ENCODE measurements at places on chromosomes 11 and 22.

- no peak for DNase-seq
Observed at GRCh38 chr22:20865875-20866445, 7.2 kb downstream of the SNAP29 start.

DNA sequence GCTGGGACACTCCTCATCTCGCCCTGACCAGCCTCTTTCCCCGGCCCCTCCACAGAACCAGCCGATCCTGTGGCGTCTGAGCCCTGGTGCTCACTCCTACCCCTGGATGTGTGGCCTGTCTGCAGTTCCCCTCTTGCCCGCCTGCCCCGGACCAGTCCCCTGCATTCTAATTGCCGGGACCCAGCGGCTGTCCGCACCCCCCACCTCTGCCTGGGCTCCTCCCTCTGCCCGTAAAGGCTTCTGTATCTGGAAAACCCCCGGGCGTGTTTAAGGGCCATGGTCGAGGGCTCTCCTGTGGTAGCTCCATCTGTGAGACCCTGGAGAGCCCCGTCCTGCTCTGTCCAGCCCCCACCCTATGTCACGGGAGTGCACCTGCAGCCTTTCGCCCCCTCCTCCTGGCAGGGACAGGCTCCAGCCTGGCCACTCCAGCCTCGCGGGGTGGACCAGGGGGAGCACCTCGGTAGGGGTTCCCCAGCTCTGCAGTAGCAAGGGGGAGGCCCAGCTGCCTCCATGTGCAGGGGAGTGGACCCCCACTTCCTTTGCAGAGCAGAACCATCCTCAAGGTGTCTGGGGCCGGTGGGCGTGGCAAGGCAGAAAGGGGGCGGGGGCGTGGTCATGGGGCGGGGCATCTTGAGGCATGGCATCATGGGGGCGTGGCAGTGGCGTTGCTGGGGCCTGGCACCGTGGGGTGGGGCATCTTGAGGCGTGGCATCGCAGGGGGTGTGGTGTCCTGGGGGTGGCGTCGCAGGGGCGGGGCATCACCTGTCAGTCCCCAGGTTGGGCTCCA, 430.4 kb downstream of the TBC1D22A start:
- no peak for DNase-seq

DNA sequence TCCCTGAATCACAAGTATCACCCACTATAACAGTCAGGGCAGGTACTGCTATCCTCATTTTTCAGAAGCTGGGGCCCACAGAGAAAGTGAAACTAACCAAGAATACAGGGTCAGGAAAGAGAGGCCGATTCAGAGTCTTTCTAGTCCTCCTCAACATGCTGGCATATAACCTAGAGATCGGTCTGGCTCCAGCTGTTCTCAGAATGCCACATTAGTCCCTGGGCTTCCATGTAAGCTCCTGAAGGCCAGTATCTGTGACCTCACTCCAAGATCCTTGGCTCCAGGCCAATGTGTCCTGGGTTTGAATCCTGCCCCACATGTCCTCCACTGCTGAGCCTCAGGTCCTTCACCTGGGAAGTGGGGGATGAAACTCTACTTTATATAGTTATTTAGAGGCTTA, 50.4 kb downstream of the TENM4 start:
- no peak for DNase-seq

DNA sequence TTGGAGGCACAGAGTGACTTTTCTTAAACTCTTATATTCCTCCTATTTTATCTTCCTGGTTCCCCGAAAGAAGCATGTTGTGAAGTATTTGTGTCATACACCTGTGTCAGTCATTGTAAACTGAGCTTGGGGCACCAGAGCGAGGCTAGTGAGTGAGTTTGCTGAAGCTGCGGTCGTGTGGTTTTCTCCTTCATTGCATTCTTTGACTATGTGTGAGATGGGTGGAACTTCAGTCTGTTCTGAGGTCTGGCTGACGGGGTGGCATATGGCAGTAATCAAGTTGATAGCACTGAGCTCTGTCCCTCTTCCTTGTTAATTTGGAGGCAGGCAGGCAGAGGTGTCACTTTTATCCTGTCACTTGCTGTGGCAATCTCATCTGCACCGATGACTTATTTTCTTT, 4.2 kb downstream of the VPS26B start:
- no peak for DNase-seq

DNA sequence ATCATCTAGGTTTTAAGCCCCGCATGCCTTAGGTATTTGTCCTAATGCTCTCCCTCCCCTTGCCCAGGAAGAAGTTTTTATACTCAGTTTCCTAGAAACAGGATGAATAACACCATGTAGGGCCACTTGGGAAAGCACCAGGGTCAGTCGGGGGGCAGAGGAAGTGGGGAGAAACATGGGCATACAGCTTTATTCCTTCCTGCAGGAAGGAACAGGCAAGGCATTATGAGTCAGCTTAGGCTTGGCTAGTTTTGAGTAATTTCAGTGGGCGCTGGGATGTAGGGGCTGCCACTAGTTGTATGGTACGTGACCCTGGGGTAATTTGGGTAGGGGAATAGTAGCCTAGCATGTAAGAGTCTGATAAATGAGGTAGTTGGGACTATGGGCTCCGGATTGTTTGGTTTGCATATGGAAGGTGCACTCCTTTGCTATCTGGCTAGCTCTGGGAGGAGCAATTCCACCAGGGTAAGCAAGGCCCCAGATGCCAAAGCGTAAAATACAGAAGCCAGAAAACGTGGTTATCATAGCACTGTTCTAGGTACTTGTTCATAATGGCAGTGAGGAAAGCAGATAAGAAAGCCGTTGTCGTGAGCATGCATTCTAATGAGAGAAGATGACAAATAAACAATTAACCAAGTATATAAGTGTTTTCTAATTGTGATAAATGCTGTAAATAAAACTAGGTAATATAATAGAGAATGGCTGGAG, 24.8 kb downstream of the ACER3 start:
- no peak for DNase-seq

DNA sequence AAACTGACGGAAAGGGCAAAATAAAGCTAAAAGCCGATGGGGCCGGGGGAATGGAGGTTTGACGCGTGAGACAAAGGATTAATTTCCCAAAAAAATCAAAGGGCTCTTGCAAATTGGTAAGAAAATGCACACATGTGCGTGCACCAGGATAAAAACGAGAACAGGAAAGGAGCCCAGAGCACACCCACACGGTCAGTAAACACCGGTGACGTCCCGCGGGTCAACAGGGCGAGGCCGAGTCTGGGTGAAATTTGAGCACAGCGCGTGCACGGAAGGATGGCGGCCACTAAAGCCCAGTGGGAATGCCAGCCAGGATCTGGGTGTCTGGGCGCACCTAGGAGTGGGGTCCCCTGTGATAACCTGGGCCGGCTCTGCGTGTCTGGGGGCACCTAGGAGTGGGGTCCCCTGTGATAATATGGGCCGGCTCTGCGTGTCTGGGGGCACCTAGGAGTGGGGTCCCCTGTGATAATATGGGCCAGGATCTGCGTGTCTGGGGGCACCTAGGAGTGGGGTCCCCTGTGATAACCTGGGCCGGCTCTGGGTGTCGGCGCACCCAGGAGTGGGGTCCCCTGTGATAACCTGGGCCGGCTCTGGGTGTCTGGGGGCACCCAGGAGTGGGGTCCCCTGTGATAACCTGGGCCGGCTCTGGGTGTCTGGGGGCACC, 44.4 kb downstream of the BRSK2 start:
- DNase-seq: no peak

- DNase-seq: no peak
Observed at GRCh38 chr11:6630632-6631291, 11.5 kb upstream of the TPP1 start.

DNA sequence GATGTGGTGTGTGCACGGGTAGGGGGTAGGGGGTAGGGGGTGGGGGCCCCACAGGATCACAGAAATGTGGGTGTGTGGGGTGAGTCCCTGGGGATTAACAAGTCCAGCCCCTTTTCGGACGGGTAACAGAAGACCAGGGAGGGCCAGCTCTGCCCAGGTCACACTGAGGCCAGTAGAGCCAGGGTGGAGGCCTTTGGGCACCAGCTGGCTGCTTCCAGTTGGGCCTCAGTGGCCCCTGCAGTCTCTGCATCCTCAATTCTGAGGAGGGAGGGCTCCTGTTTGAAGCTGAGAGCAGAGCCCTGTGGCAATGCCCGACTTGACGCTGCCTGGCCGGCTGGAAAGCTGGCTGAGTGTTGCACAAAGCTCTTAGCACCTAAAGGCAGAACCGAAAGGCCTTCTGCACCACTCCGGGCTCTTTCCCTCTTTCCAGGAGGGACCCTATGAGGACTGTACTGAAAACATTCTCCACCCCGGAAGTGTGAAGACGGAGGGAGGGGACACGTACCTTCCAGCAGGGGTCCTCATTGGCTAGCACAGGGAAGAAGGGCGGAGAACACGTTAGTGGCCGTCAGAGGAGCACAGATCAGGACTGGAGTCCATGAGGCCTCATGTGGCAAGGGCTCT, 120.4 kb downstream of the PHF21B start:
- no peak for DNase-seq

DNA sequence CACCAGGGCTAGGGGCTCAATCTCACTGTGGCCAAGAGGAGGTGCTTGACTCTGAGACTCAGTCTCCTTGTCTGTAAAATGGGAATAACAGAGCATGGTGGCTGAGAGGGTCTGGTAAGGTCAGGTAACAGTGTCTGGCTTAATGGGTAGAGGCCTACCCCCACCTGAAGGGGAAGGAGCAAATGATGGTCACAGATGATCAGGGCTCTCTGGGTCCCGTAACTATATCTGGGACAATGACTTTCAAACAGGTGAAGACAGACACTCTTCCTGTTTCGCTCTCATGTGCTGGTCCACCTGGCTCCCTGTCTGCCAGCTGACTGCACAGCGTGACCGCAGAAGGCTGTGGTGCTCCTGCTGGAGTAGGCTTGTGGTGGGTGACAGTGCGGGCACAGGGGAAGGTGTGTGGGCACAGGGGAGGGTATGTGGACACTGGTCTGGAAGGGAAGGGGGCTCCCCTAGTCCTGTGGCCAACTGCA, 4.0 kb downstream of the A4GALT start:
- no peak for DNase-seq

DNA sequence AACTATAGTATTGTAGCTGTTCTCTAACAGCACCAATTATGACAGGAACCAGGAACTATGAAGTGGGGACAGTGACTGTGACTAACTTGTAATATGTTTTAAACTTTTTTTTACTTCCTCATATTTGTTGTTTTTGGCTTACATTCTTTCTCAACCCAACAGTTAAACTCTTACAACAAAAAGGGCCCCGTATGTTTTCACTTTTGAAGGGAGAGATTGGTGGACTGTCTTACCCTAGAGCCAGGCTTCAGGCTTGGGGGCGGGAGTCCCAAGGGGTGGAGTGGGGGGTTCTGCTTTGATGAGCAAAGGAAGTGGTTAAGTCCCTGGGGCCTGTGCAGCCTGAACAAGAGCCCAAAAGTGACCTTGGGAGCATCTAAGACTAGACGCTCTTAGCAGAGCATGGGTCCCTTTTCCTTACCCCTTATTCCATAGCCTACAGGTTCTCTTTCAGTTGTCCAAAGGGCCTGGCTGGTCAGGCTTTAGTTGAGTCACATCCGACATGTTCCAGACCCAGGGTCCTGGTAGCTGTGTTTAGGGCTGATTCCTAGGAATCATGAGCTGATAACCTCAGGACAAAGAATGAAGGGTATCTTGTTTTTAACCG, 38.8 kb downstream of the STIM1 start:
- no peak for DNase-seq

DNA sequence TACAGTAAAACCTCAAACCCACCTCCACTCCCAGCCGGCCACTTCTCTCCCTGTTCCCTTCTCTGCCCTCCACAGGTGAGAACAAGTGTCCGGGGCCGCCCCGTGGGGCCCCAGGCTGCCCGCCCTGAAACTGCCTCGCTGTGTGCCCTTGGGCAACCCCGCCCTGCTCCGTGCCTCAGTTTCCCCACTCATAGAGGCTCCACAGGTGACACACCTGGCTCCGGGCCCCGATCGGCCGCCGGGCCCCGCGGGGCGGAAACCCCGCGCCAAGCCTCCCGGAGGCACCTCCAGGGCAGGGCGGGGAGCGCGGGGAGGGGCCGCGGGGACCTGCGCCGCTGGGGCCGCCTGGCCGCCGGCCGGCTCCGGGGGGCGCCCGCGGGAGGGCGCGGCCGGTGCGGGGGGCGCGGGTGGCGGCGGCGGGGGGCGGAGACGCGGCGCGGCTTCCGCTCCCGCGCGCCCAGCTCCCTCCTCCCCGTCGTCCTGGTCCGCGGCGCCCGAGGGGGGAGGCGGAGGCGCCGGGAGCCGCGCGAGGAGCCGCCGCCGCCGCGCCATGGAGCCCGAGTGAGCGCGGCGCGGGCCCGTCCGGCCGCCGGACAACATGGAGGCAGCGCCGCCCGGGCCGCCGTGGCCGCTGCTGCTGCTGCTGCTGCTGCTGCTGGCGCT, at the start of gene LRP5:
TSS of gene LRP5 (plus strand) at position 475 of the 663 bp plus-strand sequence. CDS start at position 599, 124 bp downstream.
- DNase-seq: no peak

DNA sequence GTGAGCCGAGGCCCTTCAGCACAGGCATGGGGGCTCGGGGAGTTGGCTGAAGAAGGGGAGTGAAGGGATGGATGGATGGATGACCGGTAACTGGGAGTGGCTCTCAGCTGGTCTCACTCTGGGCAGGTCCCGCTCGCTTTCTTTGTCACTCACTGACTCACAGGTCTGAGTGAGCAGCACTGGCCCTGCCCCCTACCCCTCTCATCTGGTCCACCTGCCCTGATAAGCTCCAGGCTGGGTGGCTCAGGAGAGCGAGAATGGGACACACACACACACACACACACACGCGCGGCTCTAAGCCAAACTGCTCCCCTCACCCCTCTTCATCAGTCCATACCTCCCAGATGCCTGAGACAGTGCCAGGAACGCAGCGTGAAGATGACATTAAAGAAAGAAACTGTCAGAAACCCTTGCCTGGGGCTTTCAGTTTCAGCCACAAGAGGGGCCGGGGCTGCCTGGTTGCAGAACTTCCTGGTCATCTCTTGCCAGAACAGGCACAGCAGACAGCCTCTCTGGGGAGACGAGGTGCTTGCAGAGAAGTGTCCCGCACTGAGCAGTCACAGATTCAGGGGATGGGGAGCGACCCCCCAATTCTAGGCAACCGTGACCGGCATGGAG, 16.5 kb upstream of the SHISAL1 start:
- DNase-seq: no peak

GRCh38 chr11:26286472-26287066, 45.4 kb upstream of the ANO3 start:
- no peak for DNase-seq

DNA sequence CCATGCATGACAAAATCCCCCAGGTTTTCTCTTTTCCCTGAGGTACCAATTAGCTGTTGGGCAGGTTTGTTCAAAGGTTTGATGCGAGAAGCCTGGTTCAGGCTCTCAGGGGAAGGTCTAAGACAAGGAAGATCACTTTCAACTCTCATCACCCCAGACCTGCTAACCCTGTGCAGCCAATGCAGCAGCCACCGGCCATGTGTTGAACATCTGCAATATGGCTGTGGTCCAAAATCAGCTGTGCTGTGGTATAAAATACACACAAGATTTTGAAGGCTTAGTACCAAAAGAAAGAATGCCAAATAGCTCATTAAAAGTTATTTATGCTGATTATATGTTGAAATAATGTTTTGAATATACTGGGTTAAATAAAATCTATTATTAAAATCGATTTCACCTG, 58.5 kb downstream of the SMCO4 start:
- DNase-seq: no peak

All from stimulated activated CD8-positive, alpha-beta memory T cell treated with anti-CD3 and anti-CD28 coated beads, Interleukin-4, amount 100 ng/mL, for 1 hour (primary cell).